ENCODE measurements at places on chromosomes 2 and 18. TPM values are rescaled to one million over a fixed set of nuclear protein-coding genes. Genes with fewer than 3 reads are reported as not detected.

- no peak overlapping the region for H3K4me3 ChIP-seq
- DNase-seq: peak; percentile 49
- no peaks in the 10 kb centered on the region for H3K27me3 ChIP-seq
- H3K36me3 ChIP-seq: no peaks in the 10 kb centered on the region
Measured at GRCh38 chr2:207836521-207837133, 66.9 kb upstream of the FZD5 start.

DNA sequence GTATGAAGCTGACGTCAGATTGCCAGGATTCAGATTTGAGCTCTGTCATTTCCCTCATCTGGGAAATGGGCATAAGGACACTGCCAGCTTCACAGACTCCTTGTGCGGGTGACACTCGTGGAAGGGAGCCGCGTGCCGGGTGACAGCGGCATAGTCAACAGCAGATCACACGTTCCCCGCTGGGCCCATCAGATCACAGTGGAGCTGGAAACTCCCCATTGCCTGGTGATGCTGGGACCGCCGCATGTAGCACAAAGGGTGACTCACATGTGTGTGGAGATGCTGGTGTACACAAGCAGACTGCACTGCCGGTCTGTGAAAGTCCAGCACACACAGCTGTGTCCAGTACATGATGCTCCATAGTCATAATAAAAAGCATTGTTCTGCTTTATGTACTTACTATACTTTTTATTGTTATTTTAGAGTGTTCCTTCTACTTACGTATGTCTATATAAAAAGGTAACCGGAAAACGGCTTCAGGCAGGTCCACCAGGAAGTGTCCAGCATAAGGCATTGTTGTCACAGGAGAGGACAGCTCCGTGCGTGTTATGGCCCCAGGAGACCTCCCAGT is 31.8 kb downstream of the SALL3 start:
- no peak overlapping the region for H3K27ac ChIP-seq
- H3K4me1 ChIP-seq: no peaks in the 10 kb centered on the region
- H3K27me3 ChIP-seq: no peaks in the 10 kb centered on the region

- H3K4me3 ChIP-seq: peak overlapping the region; percentile 62
- DNase-seq: peak; percentile 92
- no peaks in the 10 kb centered on the region for H3K36me3 ChIP-seq
- H3K4me1 ChIP-seq: peaks cover 13% of the 10 kb centered on the region
- peaks cover 93% of the 10 kb centered on the region for H3K27me3 ChIP-seq
Measured at GRCh38 chr2:222318026-222318711, 19.4 kb upstream of the PAX3 start.

DNA sequence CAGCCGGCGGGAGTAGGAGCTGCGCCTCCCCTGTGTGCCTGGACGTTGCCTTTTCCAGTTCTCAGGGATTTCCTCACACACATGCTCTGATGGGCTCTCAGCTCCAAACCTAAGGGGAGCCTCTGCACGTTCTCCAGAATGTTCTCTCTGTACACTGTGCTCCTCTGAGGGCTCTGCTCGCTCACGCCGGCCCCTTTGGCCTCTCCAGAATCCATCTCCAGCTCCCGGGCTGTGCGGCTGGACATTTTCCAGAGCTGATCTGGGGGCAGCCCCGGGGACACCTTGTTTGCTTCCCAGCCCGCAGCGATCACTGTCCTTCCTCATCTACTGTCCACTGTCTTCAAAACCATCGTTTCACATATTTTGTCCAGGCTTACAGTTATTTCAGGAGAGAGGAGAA is 245.4 kb upstream of the HDAC4 start:
- no peak overlapping the region for H3K27ac ChIP-seq
- H3K4me1 ChIP-seq: no peaks in the 10 kb centered on the region
- no peaks in the 10 kb centered on the region for H3K27me3 ChIP-seq
- no peak for DNase-seq
- H3K4me3 ChIP-seq: no peak overlapping the region

- peak; percentile 79 for DNase-seq
- H3K27me3 ChIP-seq: no peaks in the 10 kb centered on the region
- no peak overlapping the region for H3K4me3 ChIP-seq
- no peak overlapping the region for H3K27ac ChIP-seq
- H3K36me3 ChIP-seq: no peaks in the 10 kb centered on the region
Measured at GRCh38 chr2:25664183-25664964, 9.0 kb downstream of the DTNB start.

Gene C18orf54
- 21.5 TPM for total RNA-seq

DNA sequence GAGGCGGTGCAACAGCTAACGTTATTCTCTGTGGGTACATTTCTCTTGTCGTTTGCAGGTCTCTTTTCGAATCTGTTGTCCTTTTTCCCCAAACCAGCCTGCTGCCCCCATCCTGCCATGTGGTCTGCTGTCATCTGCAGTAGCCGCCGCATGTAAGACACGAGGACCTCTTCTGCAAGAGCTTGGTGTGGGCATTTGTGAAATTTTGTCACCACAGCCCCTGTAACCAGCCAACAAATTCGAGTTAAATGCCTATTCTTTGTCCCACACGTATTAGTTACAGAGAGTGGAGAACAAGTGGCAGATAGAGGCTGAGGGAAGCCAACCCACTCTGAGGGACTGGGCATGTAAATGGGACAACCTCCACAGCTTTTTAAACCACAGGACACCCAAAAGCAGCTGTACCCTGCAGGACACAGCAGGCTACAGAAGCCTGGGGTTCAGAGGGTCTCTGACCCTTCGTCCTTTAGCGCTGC is 35.0 kb downstream of the ITGA6 start:
- no peaks in the 10 kb centered on the region for H3K27me3 ChIP-seq
- peaks cover 3% of the 10 kb centered on the region for H3K36me3 ChIP-seq
- no peak overlapping the region for H3K27ac ChIP-seq
- no peak overlapping the region for H3K4me3 ChIP-seq
- no peak for DNase-seq
- H3K4me1 ChIP-seq: peaks cover 53% of the 10 kb centered on the region

- no peak overlapping the region for H3K27ac ChIP-seq
- no peaks in the 10 kb centered on the region for H3K4me1 ChIP-seq
- no peaks in the 10 kb centered on the region for H3K27me3 ChIP-seq
- H3K4me3 ChIP-seq: no peak overlapping the region
- DNase-seq: no peak
Measured at GRCh38 chr18:448116-448790, 52.2 kb downstream of the COLEC12 start.

Gene CTAGE1
- not detected for total RNA-seq

Gene ACVR1
- total RNA-seq: 8.2 TPM

- H3K27me3 ChIP-seq: no peaks in the 10 kb centered on the region
- no peak overlapping the region for H3K27ac ChIP-seq
- no peaks in the 10 kb centered on the region for H3K4me1 ChIP-seq
Measured at GRCh38 chr2:71811726-71812125, 335.9 kb downstream of the CYP26B1 start.
